Fibroblast of villous mesenchyme (primary cell): ENCODE measurements at places on chromosomes 16 and 17. TPM values are rescaled to one million over a fixed set of nuclear protein-coding genes. Genes with fewer than 3 reads are reported as not detected.

DNA sequence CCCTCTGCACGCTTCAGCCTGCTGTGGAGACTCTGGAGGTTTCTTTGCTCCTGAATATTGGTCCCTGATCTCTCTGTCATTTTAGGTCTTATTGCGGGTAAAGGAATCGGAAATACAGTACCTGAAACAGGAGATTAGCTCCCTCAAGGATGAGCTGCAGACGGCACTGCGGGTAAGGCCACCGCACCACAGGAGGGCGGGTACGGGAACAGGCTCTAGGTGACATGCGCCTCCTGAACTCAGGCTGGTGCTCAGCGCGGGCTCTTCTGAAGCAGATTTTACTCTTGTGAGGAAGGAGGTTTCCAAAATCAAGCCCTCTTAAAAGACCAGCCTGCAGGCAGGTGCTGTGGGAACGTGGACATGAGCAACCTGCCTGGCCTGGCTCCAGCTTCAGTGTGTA, 29.8 kb downstream of the PLD6 start:
- DNase-seq: no peak

DNA sequence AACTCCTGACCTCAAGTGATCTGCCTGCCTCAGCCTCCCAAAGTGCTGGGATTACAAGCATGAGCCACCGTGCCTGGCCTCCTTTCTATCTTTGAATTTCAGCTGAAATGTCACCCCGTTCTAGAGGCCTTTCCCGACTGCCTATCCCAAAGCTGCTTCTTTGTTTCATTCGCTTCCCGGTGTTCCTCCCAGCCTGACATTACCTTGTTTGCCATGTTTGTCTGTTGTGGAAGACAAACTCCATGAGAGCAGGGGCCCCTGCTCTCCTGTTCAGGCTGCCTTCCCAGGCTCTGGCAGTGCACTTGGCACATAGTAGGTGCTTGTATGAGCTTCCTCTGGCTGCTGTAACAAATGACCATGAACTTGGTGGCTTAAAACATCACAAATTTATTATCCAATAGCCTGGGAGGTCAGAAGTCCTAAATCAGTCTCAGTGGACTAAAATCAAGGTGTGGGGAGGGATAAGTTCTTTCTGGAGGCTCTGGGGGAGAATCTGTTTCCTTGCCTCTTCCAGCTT, 2.6 kb upstream of the CCL22 start:
- no peak for DNase-seq

GRCh38 chr17:6323626-6324356, 111.1 kb downstream of the AIPL1 start:
- DNase-seq: no peak

DNA sequence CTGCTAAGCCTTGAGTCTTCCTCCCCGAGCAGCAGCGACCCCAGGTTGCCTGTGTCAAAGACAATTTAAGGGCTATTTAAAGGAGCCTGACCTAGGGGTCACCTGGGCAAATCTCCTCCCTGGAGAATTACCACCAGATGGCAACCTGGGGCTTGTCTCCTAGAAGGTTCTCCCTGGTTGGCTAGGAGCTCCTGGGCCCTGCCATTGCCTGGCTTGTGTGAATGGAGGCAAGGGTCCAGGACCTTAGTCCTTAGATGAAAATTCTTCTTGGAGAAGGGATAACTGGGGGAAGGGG, 51.3 kb upstream of the TAC4 start:
- peak; percentile 18 for DNase-seq

GRCh38 chr17:60381958-60382357, 10.0 kb downstream of the USP32 start:
- DNase-seq: no peak

DNA sequence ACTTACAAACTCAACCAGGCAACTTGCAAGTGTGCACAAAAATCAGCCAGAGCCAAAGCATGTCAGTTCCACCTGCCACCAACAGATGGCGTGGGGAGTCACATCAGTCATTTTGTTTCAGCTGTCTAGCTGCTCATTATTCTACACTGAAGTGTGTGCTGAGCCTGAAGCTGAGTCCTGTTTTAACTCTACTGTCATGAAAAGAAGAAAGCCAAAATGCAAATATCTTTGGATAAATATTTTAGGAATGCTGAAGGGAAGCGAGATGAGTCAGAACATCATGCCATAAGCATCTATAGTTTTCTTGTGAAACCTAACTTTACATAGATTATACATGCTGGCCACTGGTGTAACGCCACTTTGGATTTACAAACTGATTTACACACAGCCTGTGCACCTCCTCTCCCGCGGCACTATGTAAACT, 172.6 kb downstream of the CDK5R1 start:
- DNase-seq: peak; percentile 64

- DNase-seq: no peak
These were observed 9.2 kb downstream of the SYT17 start for GRCh38 chr16:19177111-19177739.

DNA sequence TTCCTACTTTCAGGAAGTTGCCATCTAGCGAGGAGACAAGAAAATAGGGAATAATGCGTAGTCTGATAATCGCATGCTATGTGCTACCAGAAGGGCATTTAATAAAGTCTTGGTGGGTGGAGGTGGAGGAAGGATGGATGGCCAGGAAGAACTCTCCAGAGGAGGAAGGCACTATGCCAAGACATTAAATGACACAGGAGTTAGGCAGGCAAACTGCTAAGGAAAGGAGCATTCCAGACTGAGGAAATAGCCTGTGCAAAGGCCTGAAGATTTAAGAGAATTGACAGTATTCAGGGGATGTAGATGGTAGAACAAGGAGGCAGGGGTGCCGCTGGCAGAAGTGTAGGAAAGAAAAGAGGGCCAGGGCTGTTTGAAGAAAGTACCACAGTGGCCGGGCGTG, 19.3 kb upstream of the ARHGAP44 start:
- DNase-seq: no peak

DNA sequence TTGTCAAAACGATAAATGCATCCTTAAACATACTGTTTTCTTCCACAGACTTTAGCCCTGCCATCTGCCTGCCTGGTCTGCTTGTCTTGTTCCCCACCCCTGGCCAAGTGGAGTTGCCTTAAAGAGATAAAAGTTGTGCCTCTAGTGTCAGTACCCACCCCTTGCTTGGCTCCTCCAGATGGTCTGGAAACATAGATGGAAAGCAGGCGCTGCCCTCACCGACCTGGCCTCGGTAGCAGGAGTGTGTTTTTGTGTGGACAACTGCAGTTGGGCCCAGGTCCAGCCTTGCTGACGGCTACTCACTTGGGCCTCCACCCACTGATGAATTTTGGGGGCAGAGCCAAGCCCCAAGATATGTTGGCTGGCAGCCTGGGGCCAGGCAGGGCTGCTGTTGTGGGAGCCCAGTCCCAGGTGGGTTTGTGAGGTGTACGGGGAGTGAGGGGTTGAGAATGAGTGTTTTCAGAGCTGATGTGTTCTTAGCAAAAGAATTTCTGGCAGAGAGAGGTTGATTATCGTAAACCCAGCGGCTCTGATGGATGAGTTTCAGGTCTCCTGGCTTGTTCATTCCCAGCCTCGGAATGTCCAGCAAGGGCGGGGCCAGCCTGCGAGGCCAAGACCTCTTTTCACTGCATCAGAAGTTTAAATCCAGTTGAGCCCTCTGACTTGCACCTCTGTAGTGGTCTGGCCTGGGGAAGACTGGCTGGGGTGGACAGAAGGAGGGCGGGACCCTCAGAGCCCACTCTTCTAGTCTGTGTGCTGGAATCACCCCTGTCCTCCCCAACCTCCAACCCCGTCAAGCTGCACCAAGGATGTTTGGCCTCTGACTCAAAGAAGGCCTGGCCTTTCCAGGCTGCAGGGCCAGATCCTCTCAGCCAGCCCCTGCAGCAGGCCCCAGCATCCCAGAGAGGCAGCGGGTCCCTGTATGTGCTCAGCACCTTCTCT, 179.7 kb downstream of the RAB11FIP4 start:
- DNase-seq: peak; percentile 95

Gene PMP22
- total RNA-seq: 23.2 and 38.0 TPM in 2 replicates

DNA sequence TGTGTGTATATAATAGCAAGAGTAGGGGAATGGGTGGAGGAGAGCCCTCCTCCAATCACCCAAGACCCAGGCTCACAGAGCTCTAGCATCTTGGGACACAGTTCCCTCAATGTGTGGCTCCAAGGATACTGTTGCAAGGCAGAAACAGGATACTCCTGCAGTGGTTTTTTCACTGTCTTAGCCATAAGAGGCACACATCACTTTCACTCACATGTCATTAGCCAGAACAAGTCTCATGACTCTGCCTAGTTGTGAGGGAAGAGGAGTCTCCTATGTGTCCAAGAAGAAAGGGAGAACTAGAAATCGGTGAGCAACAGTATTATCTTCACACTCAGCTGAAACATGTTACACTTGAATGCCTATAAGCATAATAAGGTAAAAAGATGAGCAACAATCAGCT, 11.1 kb upstream of the NUDT7 start:
- DNase-seq: no peak

Gene TBC1D3E
- total RNA-seq: 0.32 TPM in 1 of 2 replicates, not detected in the other

Gene GPR179
- under 0.01 TPM in 1 of 2 replicates, not detected in the other for total RNA-seq

Gene FAM20A
- total RNA-seq: 0.97 and 2.2 TPM in 2 replicates

- no peak for DNase-seq
These were observed 6.5 kb downstream of the NUP93 start for GRCh38 chr16:56736476-56736875.

- DNase-seq: no peak
These were observed 56.4 kb downstream of the JPH3 start for GRCh38 chr16:87658564-87659225.

GRCh38 chr17:14203388-14203787, 33.3 kb downstream of the CDRT15 start:
- peak; percentile 7 for DNase-seq

Gene EVPLL
- total RNA-seq: not detected in 2 replicates

Gene SLC9A5
- 1.9 and 2.2 TPM in 2 replicates for total RNA-seq
